ENCODE measurements at places on chromosomes 11 and 22. TPM values are rescaled to one million over a fixed set of nuclear protein-coding genes. Genes with fewer than 3 reads are reported as not detected.

Gene C11orf16
- 13.1 TPM for total RNA-seq

- H3K36me3 ChIP-seq: no peaks in the 10 kb centered on the region
- no peaks in the 10 kb centered on the region for H3K27me3 ChIP-seq
- no peak overlapping the region for H3K27ac ChIP-seq
Measured at GRCh38 chr11:101336858-101337257, 207.2 kb upstream of the PGR start.

GRCh38 chr11:82719361-82720105 is 14.1 kb downstream of the FAM181B start:
- no peak for DNase-seq
- no peaks in the 10 kb centered on the region for H3K36me3 ChIP-seq
- H3K4me3 ChIP-seq: no peak overlapping the region
- no peak overlapping the region for H3K27ac ChIP-seq

Gene CARD16
- total RNA-seq: 79.3 TPM

- H3K4me3 ChIP-seq: no peak overlapping the region
- no peaks in the 10 kb centered on the region for H3K27me3 ChIP-seq
- no peak for DNase-seq
- no peaks in the 10 kb centered on the region for H3K36me3 ChIP-seq
- H3K27ac ChIP-seq: no peak overlapping the region
Measured at GRCh38 chr11:119194811-119195440, 9.7 kb downstream of the NHERF4 start.

- no peaks in the 10 kb centered on the region for H3K36me3 ChIP-seq
- no peak overlapping the region for H3K27ac ChIP-seq
- no peaks in the 10 kb centered on the region for H3K4me1 ChIP-seq
- no peak overlapping the region for H3K4me3 ChIP-seq
- H3K27me3 ChIP-seq: no peaks in the 10 kb centered on the region
Measured at GRCh38 chr11:71580057-71581003, 2.3 kb downstream of the KRTAP5-11 start.

DNA sequence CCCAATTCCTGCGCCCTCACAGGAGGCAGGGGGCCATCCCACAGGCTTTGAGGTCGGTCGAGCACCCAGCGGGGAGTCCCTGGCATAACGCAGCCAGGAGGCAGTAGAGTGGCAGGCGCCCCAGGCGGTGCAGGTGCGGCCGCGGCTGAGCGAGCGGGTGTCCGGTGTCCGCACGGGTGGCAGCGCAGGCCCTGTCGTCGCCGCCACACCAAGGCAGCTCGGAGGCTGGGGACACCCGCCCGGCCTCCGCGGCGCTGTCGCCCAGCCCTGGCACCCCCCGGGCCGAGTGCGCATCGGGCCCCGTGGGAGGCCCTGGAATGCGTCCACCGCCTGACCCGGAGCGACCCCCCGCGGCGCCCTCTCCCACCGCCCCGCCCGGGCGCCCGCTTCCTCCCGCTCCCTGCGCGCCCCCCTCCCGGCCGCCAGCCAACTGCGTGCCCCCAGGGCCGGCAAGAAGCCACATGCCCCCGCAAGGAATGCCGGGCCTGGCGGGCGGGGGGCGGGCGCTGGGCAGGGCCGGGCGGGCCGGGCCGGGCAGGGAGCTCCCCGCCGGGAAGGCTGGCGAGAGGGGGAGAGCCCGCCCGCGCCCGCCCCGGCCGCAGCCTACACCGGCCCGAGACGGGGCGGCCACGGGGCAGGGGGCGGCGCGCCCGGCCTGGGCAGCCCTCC is 33.9 kb downstream of the PRDM11 start:
- H3K4me1 ChIP-seq: peaks cover 20% of the 10 kb centered on the region
- H3K27ac ChIP-seq: peak overlapping the region; percentile 94
- H3K4me3 ChIP-seq: peak overlapping the region; percentile 15
- peak; percentile 74 for DNase-seq
- H3K36me3 ChIP-seq: peaks cover 4% of the 10 kb centered on the region
- H3K27me3 ChIP-seq: peaks cover 4% of the 10 kb centered on the region

Gene TREH
- total RNA-seq: not detected

Gene SUSD2
- total RNA-seq: 491 TPM

DNA sequence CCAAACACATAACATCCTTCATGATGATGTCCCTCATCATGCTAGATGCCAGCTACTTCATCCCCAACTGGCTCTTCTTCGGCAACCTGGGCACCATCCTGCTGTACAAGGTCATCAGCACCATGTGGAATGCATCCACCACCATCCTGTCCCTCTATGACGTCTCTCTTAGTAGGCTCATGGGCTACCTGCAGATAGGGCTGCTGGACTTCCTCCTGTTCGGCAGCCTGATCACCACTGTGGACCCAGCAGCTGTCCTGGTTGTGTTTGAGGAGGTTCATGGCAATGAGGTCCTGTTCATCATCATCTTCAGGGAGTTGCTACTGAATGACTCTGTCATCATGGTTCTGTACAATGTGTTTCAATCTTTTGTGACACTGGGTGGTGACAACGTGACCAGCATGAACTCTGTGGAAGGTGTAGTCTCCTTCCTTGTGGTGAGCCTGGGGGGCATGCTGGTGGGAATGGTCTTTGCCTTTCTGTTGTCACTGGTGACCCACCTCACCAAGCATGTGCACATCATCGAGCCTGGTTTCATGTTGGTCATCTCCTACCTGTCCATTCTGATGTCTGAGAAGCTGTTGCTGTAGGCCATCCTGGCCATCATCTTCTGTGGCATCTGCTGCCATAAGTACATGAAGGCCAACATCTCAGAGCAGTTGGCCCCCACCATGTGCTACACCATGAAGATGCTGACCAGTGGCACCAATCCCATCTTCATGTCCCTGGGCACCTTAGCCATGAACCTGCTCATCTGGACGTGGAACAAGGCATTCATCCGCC is 120.7 kb upstream of the SERPIND1 start:
- H3K36me3 ChIP-seq: no peaks in the 10 kb centered on the region
- H3K4me3 ChIP-seq: no peak overlapping the region
- no peak for DNase-seq
- H3K27ac ChIP-seq: no peak overlapping the region
- peaks cover 7% of the 10 kb centered on the region for H3K4me1 ChIP-seq
- H3K27me3 ChIP-seq: no peaks in the 10 kb centered on the region

Gene MPEG1
- total RNA-seq: 5.5 TPM

- no peaks in the 10 kb centered on the region for H3K4me1 ChIP-seq
- H3K27me3 ChIP-seq: no peaks in the 10 kb centered on the region
- DNase-seq: no peak
- no peak overlapping the region for H3K4me3 ChIP-seq
Measured at GRCh38 chr11:118092907-118093571, 6.3 kb upstream of the SMIM35 start.

- no peaks in the 10 kb centered on the region for H3K27me3 ChIP-seq
- H3K27ac ChIP-seq: no peak overlapping the region
- no peak for DNase-seq
Measured at GRCh38 chr11:45410391-45411227, 124.5 kb upstream of the SYT13 start.

GRCh38 chr11:33663121-33663520 is 37.5 kb downstream of the C11orf91 start:
- no peaks in the 10 kb centered on the region for H3K4me1 ChIP-seq
- H3K36me3 ChIP-seq: no peaks in the 10 kb centered on the region
- no peak overlapping the region for H3K4me3 ChIP-seq
- H3K27me3 ChIP-seq: no peaks in the 10 kb centered on the region
- no peak overlapping the region for H3K27ac ChIP-seq

GRCh38 chr22:31630331-31631329 is 31.4 kb downstream of the PISD start:
- H3K27ac ChIP-seq: peak overlapping the region; percentile 96
- no peaks in the 10 kb centered on the region for H3K27me3 ChIP-seq
- H3K4me3 ChIP-seq: peak overlapping the region; percentile 73
- H3K4me1 ChIP-seq: peaks cover 56% of the 10 kb centered on the region

GRCh38 chr11:7143908-7144307 is 55.1 kb downstream of the RBMXL2 start:
- H3K27me3 ChIP-seq: no peaks in the 10 kb centered on the region
- DNase-seq: no peak
- H3K27ac ChIP-seq: no peak overlapping the region
- no peak overlapping the region for H3K4me3 ChIP-seq
- no peaks in the 10 kb centered on the region for H3K4me1 ChIP-seq

DNA sequence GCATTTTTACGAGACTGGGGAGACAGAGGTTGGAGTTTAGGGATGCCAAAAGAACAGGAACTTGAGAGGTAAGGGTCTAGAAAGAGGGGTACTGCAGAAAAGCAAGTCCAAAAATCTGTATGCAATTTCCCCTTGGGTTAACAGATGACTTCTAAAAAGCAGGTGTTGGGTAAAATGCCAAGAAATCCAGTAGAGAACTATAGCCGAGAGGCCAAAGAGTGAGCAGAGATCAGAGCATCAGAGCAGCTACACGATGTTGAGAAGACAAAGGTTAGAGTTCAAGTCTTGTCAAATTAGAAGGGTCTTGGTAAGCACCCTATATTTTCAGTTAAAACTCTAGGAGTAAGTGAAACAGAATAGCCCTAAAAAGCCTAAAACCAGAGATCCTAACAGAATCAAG is 145.2 kb downstream of the FCHSD2 start:
- no peaks in the 10 kb centered on the region for H3K27me3 ChIP-seq
- no peak overlapping the region for H3K4me3 ChIP-seq
- no peak overlapping the region for H3K27ac ChIP-seq
- H3K36me3 ChIP-seq: no peaks in the 10 kb centered on the region
- no peak for DNase-seq

DNA sequence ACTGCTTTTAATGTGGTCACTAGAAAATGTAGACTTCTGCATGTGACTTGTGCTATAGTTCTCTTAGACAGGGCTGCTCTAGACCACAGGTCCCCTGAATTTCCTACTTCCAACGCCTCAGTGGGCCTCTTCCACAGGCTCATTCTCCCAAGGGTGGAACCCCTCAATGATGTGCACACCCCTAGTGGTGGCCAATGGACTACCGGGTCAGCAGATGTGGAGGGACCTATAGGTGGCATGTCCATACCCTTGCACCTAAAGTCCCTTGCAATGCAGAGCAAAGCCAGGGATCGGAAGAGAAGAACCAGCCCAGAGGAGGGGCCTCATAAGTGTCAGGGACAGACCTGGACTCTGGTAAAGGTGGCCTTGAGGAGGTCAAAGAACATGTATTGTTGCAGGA is 20.0 kb downstream of the MMP13 start:
- no peaks in the 10 kb centered on the region for H3K36me3 ChIP-seq
- DNase-seq: no peak
- no peaks in the 10 kb centered on the region for H3K4me1 ChIP-seq
- H3K27ac ChIP-seq: no peak overlapping the region
- H3K4me3 ChIP-seq: no peak overlapping the region

GRCh38 chr22:50173311-50173982 is 2.9 kb downstream of the PANX2 start:
- H3K36me3 ChIP-seq: no peaks in the 10 kb centered on the region
- no peaks in the 10 kb centered on the region for H3K27me3 ChIP-seq
- H3K4me1 ChIP-seq: peaks cover 19% of the 10 kb centered on the region
- H3K27ac ChIP-seq: no peak overlapping the region
- no peak overlapping the region for H3K4me3 ChIP-seq

Gene DRD2
- total RNA-seq: not detected

GRCh38 chr11:92698742-92699141 is 270.7 kb upstream of the MTNR1B start:
- no peak overlapping the region for H3K27ac ChIP-seq
- H3K27me3 ChIP-seq: no peaks in the 10 kb centered on the region
- H3K36me3 ChIP-seq: no peaks in the 10 kb centered on the region
- no peaks in the 10 kb centered on the region for H3K4me1 ChIP-seq
- DNase-seq: no peak

Gene CST6
- 12.6 TPM for total RNA-seq

Gene MS4A13
- total RNA-seq: not detected

DNA sequence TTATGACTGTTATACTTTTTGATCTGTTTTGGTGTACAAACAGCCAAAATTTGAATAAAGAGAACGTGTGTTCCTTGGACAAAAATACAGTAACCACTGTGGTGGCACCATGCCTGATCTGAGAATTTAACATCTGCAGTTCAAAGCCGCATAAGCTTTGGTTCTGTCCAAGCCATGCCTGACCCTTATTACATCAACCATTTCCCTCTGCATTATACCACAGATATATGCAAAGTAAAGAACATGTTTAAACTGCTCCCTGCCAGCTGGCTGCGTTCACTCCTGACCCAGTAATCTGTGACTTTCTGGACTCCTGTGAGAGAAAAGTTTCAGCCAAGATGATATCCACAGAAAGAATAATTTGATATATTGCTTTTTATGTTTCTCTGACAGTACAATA is 890.5 kb upstream of the ANO3 start:
- no peaks in the 10 kb centered on the region for H3K4me1 ChIP-seq
- H3K36me3 ChIP-seq: no peaks in the 10 kb centered on the region
- H3K27me3 ChIP-seq: no peaks in the 10 kb centered on the region
- H3K4me3 ChIP-seq: no peak overlapping the region
- DNase-seq: no peak

DNA sequence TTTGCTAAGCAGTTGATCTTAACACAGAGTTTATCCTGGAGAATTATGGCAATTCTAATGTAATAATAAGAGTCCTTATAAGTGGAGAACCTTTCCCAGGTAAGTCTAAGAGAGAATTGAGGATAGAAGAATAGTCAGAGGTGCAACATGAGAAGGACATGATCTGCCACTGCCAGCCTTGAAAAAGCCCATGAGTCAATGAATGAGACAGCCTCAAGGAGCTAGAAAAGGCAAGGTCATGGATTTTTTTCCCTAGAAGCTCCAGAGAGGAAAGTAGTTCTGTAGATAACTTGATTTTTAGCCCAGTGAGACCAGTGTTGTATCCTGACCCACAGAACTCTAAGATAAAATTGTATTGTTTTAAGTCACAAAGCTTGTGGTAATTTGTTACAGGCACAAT is 16.9 kb downstream of the MS4A6A start:
- DNase-seq: no peak
- no peaks in the 10 kb centered on the region for H3K4me1 ChIP-seq
- no peak overlapping the region for H3K4me3 ChIP-seq
- no peak overlapping the region for H3K27ac ChIP-seq
- H3K36me3 ChIP-seq: no peaks in the 10 kb centered on the region
- no peaks in the 10 kb centered on the region for H3K27me3 ChIP-seq

- no peaks in the 10 kb centered on the region for H3K27me3 ChIP-seq
- DNase-seq: no peak
- peaks cover 13% of the 10 kb centered on the region for H3K4me1 ChIP-seq
Measured at GRCh38 chr11:2133241-2134021, 5.8 kb downstream of the IGF2 start.

DNA sequence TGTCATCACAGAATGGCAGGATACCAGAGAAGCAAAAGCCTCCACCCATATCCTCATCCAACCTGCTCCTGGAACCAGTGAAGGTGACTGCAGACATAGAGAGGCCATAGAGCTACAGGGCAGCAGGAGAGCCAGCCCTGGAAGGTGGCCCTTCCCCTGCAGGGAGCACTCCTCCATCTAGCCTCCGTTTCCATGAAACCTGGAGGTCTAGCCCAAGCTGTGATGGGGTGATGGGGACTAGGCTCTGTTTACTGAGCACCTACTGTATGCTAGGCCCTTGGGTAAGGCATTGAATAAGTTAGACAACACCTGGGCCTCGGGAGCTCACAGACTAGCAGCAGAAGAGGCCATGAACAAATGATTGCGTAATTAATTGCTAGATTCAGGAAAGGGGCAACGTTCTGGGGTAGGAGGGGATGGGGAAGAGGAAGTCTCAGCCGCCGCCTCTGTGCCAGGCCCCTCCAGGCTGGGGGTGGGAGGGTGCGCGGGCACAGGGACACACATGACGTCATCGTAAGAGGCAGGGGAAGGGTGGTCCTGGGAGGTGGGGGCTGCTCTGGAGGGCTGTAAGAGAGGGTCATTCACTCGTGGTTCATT is 784 bp upstream of the SYNGR1 start:
- H3K27ac ChIP-seq: no peak overlapping the region
- peaks cover 12% of the 10 kb centered on the region for H3K4me1 ChIP-seq
- no peaks in the 10 kb centered on the region for H3K36me3 ChIP-seq
- DNase-seq: peak; percentile 47
- H3K27me3 ChIP-seq: no peaks in the 10 kb centered on the region
- H3K4me3 ChIP-seq: peak overlapping the region; percentile 38

Measured in upper lobe of left lung (tissue), 6 donors.